NCI-H1436 (cell line): ENCODE measurements at places on chromosomes 2 and 18.

- DNase-seq = no peak
Measured at GRCh38 chr2:3099145-3099859, 278.3 kb downstream of the EIPR1 start.

- DNase-seq = no peak
Measured at GRCh38 chr2:113157897-113158753, 15.6 kb upstream of the PSD4 start.

DNA sequence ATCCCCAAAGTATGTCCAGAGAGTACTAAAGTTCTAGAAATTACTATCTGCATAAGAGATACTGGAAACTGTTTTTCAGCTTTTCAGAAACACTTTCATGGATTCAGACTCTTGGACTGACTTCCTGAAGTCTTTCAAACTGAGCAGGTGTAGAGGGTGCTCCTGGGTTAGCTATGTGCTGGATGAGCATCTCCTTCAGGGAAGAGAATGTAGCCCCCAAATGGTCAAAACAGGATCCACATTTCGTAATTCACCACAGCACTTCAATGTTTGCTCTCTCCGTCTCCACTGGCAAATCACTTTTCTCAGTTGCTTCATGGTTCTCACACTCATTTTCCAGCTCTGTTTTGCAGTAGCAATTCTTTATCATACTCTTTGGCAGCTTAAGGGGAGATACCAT lies 23.2 kb upstream of the SATB2 start:
- no peak for DNase-seq

- DNase-seq = no peak
Measured at GRCh38 chr2:172143817-172144216, 41.1 kb upstream of the DLX2 start.

DNA sequence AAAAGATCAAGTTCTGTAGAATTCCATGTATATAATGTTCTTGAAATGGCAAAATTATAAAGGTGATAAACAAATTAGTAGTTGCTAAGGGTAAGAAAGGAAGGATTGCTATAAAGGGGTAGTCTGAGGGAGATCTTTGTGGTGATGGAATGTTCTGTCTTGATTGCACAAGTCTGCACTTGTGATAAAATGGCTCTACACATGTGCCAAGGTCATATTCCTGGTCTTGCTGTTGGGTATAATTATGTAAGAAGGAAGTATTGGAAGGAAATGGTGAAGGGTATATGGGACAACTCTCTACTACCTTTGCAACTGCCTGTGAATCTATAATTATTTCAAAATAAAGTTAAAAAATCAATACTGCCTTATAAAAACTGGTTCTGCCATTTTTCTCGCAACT lies 15.3 kb downstream of the SGPP2 start:
- no peak for DNase-seq

GRCh38 chr2:71595569-71595968 lies 142.2 kb downstream of the DYSF start:
- DNase-seq = no peak

GRCh38 chr2:176555781-176556180 lies 286.5 kb downstream of the MTX2 start:
- no peak for DNase-seq

DNA sequence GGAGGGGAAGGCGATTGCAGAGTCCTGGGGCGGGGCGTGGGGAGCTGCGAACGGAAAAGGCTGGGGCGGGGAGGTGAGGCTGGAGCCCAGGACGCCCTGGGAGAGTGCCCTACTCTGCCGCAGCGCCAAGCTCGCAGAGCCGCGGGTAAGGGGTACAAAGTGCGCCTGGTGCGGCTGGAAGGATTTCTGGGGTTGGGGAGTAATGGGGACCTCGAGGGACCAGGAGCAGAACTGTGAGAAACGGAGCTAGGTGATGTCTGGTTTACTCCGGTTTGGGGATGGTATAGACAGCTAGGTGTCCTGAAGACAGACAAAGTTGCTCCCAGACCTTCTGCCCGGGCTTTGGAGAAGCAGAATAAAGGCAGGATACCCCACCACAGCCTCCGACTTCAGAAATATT lies 718 bp upstream of the NXPH2 start:
- no peak for DNase-seq

- no peak for DNase-seq
Measured at GRCh38 chr2:154707994-154708575, 9.6 kb downstream of the KCNJ3 start.

DNA sequence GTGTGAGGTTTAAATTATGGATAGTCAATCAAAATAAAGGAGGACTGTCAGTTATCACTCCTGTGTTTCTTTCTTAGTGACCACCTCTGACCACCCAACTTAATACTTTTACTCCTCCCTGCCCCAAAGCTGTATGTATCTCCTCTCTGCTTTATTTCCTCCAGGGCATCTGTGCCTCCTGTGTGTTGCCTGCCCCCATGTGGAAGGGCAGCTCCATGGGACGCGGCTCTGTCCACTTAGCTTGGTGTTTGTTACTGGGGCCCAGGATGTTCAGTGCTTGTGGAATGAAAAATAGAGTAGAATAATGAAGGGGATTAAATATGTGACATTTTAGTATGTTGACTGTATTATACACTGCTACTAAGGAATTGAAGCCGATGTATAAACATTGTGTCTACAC lies 9.8 kb downstream of the ACP1 start:
- no peak for DNase-seq

GRCh38 chr2:118197011-118197675 lies 108.9 kb downstream of the INSIG2 start:
- DNase-seq = no peak

DNA sequence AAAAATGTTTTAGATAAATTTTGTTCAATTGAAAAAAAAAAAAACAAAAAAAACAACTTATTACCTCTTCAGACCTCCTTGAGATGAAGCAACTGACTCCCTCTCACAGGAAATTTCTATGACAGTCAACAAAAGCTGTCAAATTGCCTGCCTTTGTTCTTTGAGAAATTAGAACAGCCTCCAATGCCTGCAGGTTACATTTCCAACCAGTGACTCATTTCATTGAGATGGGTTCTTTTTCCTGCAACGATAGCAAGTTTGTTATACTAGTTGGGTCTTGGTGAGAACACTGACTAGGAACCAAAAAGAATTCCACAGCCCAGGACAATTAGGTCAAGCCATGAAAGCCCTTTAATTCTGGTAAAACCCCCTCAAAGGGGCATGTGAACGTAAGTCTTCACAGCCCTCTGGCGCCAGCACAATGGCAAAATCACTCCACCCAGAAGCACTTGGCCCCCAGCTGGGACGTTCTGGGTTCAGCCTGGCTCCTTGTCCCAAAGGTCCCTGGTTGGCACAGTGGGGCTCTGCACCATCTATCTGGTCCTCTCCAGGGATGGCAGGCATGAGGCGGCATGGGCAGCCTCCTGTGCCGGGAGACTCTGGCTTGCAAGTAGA lies 87.0 kb downstream of the SPP2 start:
- peak; percentile 49 for DNase-seq

DNA sequence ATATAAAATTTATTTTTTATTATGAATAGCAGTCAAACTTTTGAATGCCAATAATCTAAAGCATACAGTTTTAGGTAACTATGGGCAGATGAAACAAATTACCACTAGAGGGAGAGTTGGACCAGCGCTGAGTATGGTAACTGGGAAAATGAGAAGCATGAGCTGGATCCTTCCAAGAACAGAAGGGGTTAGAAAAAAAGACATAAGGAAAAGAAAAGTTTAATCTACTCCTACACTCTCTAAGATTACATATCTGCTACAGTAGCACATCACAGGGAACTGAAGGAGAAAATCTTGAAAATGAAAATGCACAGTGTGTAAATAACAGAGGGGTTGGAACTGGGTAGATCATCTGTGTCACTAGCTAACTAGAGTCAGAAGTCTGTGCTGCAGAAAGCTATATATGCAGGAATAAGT lies 15.5 kb downstream of the REG3G start:
- no peak for DNase-seq

- DNase-seq = no peak
Measured at GRCh38 chr2:214630402-214631045, 179.0 kb downstream of the BARD1 start.

DNA sequence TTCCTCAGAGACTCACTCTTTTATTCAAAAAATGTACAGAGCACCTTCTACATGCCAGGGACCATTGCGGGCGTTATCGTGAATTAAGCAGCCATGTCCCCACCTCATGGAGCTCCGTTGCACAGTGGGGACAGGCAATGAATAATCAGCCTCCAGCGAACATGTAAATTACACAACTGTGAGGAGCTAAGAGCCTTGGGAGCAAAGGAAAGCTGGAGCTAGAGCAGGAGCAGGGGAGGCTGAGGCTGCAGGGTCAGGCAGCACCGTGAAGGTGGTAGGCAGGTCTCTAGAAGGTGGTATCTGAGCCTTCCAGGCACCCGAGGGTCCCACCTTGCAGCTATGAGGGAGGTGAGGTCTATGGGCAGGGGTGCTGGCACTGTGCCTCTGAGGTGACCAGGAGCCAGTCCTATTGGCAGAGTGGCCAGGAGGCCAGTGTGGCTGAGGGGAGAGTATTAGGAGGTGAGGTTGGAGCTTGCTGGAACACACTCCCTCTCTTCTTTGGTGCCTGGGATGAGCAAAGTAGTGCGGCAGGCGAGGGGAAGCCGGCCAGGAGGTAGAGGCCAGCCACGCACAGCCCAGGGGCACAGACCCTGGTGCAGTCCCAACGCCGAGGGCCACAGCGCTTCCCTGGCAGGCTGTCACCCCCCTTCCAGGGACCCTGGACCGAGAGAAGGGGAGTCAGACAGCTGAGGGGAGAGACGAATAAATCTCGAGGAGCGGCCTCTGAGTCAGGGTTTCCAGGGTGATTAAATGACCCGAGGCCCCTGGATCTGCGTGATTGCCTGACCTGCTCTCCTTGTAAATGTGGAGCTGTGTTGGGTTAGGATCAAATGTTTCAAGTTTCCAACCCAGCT lies 167.3 kb downstream of the SEPTIN10 start:
- DNase-seq = no peak

GRCh38 chr2:101306410-101306809 lies 2.1 kb downstream of the RNF149 start:
- no peak for DNase-seq

GRCh38 chr2:157486596-157487270 lies 42.8 kb upstream of the CYTIP start:
- DNase-seq = no peak

- no peak for DNase-seq
Measured at GRCh38 chr2:114456566-114456965, 14.1 kb downstream of the DPP10 start.

- no peak for DNase-seq
Measured at GRCh38 chr18:8176109-8176508, 433.1 kb upstream of the RAB12 start.

GRCh38 chr2:97761192-97761591 lies 47.8 kb downstream of the ZAP70 start:
- DNase-seq = no peak

DNA sequence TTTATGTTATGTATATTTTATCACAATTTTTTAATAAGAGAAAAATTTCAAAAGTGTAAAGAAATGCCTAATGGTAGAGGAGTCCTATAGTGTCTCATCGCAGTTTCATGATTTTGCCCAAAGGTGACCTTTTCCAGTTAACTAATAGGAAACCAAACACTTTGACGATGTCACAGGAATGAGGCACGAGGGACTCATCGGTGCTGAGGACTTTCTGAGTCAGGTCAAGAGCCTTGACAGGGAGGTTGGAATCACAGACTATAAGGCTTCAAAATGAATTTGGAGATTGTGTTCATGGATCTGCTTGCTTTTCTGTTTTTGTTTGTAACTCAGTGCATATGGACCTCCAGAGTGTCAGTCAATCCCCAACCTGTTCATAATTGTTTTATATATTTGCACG lies 15.1 kb upstream of the RTTN start:
- DNase-seq = no peak

GRCh38 chr2:189218236-189218635 lies 38.7 kb upstream of the COL5A2 start:
- DNase-seq = no peak

DNA sequence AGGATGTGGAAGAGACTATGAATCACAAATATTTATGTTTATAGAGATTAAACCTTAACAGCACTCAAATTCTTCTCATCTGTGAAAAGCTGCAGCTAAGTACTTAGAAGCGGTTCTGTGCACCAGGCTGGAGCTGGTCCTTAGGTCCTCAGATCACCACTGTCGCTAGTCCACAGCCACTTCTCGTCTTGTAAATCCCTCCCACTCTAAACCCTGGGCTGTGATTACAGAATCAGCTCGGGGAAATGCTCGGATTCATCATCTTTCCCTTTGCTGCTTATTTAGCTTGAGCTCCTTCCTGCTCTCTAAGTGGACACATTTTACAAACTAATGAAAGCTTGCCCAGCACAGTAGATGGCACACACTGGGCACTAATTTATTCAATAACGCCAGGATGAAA lies 61.7 kb downstream of the RNF152 start:
- no peak for DNase-seq

DNA sequence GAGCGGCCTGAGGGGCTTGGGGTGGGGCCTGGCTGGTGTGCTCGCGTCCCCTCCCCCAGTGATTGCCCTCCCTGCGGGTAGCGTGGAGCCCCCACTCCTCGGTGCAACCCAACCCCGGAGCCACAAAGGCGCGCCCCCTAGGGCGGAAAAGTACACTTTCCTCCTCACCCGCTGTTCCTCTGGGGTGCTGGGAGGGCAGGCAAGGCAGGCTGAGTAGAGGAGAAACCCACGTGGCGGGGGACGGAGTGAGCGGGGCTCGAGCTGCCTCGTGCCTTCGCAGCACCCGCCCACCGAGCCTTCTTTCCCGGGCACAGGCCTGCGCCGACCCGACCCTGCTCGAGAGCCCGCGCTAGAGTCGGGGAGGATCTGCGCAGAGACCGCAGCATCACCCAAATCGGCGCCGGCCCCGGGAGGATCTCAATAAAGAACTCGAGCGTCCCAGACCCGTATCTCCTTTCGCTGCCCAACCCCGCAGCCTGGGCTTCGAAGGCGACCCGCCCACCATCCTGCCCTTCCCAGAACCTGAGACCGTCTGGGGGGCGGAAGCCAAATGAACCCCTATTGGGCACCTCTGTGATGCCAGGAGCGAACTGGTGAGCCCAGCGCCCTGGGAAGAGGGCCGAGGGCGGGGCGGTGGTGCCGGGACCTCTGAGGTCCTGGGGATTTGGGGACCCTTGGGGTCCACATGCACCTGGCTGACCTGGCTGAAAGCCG lies 1.5 kb downstream of the UCN start:
- DNase-seq = no peak

GRCh38 chr2:127201452-127201851 lies 18.6 kb downstream of the CYP27C1 start:
- DNase-seq = no peak

DNA sequence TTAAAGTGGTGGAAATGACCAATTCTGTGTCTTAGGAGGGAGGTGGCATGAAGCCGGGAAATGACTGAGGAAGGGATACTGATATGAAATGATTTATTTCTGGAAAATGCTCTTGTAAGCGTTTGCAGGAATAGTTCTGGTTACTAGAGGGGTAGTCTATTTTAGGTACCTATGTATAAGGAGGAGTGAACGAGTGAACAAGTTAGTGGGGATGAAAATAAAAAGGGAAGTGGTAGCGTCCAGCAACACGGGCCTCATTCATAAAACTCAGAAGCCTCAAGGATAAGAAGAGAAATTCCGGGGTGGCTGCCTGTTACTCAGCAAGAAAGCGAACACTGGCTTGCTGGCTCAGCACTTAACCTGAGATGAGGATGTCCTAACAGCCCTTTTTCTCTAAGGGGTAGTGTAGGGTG lies 303.3 kb downstream of the NCKAP5 start:
- no peak for DNase-seq
